ENCODE measurements at places on chromosomes 7 and 10. TPM values are rescaled to one million over a fixed set of nuclear protein-coding genes. Genes with fewer than 3 reads are reported as not detected.

The NUP42 gene
- 33.3 TPM for total RNA-seq

GRCh38 chr10:76073524-76073923 is 642.1 kb downstream of the LRMDA start:
- no peak for DNase-seq

DNA sequence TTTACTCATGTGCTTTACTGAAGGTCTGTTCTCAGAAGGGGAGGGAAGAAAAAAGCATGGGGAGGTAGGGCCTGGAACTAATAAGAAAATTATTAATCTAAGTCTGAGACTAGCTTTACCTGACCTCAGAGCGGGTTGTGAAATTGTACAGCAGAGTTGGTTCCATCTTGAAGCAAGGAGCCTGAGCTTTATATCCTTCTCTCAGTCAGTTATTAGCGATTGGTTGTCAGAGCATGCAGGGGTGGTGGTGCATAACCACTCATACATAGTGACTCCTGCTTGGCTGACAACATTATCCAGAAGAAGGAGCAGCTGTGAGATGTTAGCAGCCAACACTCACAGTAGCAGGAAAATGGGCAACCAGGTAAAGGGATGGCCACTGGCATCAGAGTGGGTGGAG is 976.3 kb upstream of the LRRTM3 start:
- no peak for DNase-seq

GRCh38 chr7:10950494-10950893 is 23.2 kb upstream of the PHF14 start:
- no peak for DNase-seq

GRCh38 chr10:62594093-62594520 is 210.4 kb upstream of the ADO start:
- DNase-seq: peak; percentile 59

- DNase-seq: no peak
Observed at GRCh38 chr7:16509829-16510228, 16.8 kb upstream of the LRRC72 start.

GRCh38 chr10:43409385-43410109 is 561 bp upstream of the HNRNPF start:
- peak; percentile 73 for DNase-seq

DNA sequence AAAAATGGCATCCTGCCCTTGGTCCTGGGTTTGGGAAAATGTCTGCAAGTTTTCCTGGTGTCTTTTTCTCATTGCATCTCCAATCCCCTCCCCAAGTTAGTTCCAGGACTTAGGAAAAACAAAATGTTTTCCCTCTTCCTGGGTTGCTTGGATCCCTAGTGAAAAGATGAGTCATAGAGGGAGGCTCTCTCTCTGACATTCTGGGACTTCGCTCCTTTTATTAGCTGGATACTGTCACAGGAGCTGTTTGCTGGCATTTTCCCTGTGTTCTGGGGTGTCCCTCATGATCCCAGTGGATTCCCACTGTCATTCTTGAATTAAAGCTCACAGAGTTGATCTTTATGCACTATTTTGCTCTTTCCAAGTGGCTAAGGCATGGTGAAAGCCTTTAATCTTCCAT is 316.4 kb upstream of the MBL2 start:
- DNase-seq: no peak

Measured in CD4-positive, alpha-beta memory T cell (primary cell).